ENCODE measurements at places on chromosomes 1 and 21.
A peak's percentile ranks its signal among the peaks of the same experiment; 100 is the strongest.

DNA sequence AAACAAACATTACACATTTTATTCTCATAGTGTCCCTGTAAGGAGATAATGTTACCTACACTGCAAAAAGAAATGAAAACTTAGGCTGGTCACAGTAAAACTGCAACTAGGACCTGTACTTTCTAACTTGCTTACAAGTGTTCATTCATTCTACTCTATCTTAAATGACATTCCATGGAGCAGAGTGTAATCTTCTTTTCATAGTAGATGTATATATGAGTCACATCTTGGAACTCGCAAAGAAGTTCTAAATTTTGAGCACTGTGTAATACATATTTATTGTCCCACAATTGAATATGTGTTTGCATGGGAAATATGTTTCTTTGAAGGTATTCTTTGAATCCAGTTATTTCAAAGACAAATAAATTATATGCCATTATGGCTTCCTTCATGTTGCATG is 1258.5 kb upstream of the ADGRL2 start:
- no peak for DNase-seq

GRCh38 chr1:232131715-232132391 is 498.1 kb downstream of the SIPA1L2 start:
- no peak for DNase-seq

- DNase-seq: no peak
These were observed 13.1 kb downstream of the EVA1C start for GRCh38 chr21:32425628-32426027.

- no peak for DNase-seq
These were observed 30.7 kb downstream of the SDCCAG8 start for GRCh38 chr1:243286409-243287122.

- no peak for DNase-seq
These were observed 38.1 kb upstream of the SYT14 start for GRCh38 chr1:209899948-209900347.

GRCh38 chr21:26798856-26799751 is 46.1 kb downstream of the ADAMTS1 start:
- no peak for DNase-seq

- no peak for DNase-seq
These were observed 17.9 kb upstream of the FMOD start for GRCh38 chr1:203368624-203369451.

GRCh38 chr1:18532390-18533170 is 51.9 kb downstream of the KLHDC7A start:
- no peak for DNase-seq

- DNase-seq: no peak
These were observed 604.8 kb upstream of the CXADR start for GRCh38 chr21:16908077-16908476.

DNA sequence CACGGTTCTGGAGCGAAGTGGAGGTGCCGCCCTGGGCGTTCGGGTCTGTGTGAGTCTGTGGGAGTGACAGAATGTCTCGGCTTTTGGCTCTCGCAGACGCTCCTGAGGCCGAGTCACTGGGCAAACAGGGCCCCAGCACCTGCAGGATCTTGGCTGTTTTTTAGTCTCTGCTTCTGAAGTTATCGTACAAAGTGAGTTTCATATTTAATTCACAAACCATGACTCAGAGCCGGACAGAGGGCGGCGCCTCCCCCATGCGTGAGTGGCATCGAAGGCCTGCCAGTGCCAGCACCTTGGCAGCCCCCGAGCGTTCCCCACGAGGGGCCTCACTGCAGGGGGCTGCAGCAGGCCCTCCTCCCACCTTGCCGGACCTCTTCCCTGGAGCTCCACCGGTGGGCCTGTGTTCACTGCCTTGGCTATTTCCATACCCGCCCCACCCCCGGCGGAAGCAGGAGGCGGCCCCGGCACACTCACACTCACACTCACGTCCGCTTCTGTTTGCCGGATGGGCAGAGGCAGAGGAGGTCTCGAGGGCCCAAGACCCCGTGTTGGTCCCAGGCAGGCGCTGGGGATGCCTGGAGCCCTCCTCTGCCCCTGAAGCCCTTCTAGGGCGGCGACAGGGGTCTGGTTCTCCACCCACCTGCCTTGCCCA is 56.3 kb downstream of the MORN1 start:
- DNase-seq: no peak

DNA sequence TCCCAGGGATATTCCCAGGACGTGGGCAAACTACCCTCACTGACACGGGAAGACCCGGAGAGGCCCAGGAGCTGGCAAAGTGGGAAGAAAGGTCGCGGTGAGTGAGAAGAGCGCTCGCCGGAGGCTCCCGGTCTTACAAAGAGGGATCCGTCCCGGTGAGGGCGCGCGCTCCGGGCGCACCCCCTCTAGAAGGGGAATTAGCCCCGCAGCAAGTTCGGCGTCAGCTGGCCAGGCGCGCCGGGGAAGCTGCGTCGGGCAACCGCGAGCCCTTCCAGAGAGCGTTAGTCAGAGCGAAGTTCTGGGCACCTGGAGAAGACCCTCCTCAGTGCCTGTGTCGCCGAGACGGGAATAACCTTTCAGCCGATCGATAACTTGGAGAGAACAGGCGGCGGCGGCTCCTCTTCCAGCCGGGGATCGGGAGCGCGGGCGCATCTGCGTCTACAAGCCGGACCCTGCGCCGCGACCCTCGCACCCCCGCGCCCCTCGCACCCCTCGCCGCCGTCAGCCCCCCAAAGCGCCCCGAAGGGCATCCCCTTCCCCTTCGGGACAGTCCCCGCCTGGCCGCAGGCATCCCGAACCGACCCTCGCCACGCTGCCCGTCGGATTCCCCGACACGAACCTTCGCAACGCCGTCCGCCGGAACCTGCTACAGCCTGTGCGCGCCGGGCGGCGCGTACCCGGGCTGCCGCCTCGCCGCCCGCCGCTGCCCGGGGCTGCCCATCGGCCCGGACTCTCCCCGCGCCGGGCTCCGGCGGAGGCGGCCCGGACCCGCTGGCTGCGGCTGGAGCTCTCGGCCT is 485 bp downstream of the SIPA1L2 start:
- no peak for DNase-seq

DNA sequence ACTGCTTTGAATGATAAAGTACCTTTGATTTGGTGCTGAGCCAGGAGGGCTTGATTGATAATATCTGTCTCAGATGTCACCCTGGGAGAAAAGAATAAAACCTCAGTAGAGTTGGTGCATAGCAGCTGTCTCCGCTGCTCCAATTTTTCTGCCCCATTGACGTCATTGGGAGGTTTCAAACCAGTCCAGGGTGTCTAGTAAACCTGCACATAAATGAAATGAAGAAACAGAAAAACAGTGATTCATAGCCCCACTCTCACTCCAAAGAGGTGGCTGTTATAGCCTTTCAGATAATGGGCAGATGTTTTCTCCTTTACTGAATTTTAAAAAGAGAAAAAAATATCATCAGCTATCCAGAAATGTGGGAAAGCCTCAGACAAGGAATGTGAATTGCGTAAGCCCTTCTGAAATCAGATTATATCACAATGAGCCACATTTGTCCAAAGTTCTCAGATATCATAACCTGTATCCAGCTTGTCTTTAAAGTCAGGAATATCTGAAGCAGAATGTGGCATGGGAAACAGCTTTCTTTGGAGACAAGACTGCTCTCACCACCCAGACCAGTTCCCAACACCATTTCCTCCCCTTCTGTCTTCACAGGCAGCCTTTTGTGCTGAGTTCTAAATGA is 351.3 kb upstream of the SGIP1 start:
- peak; percentile 33 for DNase-seq

- DNase-seq: no peak
These were observed 29.3 kb upstream of the ZBTB21 start for GRCh38 chr21:42039470-42039901.

GRCh38 chr1:182569939-182570610 is 19.0 kb downstream of the RNASEL start:
- no peak for DNase-seq

DNA sequence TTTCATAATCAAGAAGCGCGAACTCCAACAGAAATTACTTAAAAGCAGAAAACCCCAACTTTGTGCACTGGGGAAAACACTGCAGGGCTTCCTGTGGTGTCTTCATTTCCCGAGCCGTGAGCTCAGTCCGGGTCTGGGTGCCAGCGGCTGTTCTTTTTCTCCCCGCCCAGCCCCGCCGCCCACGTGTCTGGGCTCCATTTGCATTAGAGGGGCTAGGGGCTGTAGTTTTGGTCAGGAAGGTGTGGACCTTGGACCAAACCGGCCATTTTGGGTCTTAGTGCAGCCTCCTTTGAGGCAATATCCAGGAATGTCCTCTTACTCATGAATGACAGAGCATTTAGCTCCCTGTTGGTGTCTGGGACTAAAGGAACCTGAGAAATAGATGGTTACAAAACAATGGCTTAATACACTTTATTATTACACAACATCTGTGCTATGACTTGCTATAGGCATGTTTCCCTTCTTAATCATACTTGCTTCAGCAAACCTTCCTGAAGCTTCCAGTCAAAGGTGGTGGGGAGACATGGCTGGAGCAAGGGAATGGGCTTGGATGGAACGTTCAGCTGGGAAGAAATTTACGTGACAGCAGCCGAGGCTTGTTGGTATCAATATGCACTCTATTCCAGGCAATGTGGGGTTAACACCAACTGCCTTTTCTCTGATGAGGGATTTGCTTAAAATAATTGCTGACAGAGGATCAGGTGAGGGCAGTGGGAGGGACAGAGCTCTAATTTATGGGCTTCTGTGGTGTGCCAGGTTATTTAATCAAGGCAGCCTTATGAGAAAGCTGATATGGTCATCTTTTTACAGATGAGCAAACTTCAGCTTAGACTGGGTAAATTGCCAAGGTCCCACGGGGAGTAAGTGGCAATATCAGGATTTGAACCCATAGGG is 1.1 kb downstream of the AGTRAP start:
- DNase-seq: peak; percentile 54

DNA sequence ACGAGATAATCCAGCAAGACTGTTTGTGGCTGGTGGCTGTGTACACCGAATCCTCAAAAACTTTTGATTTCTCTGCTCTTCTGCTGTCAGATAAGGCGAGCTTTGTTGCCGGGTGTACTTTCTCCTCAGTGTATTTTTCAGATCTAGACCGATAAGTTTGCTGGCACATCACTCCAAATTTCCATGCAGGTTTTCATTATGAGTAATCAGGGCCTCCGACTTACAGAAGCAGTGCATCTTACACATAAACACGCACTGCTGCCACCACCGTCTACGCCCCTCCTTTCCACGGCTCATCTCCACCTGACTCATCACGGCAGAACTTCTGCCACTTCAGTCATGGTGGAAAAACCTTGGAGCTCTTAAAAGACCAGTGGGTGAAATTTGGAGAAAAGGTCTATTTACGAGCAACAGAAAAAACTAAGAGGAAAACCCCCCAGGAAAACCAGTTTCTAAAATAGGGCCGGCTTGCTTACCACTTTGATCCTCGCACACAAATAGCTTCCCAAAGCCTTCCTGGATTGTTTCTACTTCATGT is 7.7 kb downstream of the ZBTB21 start:
- DNase-seq: peak; percentile 32

DNA sequence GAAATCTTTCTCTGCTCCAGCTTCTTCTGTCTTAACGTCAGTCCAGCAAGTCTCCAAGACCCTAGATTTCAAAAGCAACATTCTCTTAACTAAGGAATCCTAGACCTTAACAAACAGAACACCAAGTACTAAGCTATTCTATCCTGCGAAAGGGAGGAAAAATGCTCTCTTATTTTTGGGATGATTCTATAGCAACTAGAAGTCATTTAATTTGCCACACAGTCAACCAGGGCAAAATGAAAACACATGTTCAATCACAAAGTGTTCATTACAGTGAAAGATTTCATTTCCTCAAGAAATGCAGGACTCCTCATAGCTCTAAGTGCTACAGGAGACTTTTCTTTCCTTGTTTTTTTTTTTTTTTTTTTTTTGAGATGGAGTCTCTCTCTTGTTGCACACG is 36.2 kb upstream of the DOCK7 start:
- no peak for DNase-seq

DNA sequence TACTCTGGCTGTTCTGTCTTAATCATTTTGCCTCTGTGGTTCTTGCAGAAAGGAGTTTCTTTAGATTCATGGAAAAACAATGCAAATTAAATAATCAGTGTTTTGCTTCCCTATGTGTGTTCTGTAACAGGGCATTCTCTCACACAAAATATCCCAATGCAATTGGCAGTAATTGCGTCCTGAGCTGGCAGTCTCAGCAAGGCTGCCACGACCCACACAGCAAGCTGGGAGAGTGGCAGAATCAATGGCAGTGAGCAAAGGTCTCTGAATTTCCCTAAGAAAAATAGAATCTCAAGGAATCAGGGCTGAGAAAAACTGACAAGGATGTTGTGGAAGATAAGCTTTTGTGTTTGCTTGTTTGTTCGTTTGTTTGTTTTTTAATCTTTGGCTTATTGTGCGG is 198.1 kb upstream of the ST6GALNAC5 start:
- DNase-seq: no peak

DNA sequence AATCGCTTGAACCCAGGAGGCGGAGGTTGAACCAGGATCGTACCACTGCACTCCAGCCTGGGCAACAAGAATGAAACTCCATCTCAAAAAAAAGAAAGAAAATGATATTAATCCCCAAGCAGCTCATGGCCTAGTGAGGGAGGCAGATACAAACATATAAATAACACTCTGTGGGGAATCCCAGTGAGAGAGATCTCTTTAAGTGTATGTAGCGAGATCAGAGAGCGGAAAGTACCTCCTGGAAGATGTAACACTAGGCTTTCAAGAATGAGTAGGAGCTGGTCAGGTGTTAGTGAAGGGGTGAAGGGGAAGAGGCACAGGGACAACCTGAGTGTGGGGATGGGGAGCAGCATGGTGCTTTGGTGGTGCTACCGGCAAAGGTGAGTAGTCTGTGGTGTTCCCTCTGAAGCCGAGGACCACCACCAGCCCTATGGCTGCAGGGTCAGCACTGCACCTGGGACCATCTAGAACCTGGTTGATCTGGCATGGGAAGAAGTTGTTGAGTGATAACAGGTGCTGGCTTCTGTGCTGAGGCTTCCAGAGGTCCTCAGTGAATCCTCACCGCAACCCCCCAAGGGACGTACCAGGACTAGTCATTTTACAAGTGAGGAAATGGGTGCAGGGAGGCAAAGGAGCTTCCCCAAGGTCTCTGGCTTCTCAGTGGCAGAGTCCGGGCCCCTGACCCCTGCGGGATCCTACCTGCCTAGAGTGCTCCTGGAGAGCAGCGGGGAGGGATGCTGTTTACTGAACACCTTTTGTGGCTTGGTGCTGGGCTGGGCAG is 367.6 kb upstream of the VAMP3 start:
- no peak for DNase-seq

GRCh38 chr1:239388578-239388977 is 2.2 kb downstream of the CHRM3 start:
- no peak for DNase-seq

- no peak for DNase-seq
These were observed 6.5 kb upstream of the ZZZ3 start for GRCh38 chr1:77688939-77689338.

DNA sequence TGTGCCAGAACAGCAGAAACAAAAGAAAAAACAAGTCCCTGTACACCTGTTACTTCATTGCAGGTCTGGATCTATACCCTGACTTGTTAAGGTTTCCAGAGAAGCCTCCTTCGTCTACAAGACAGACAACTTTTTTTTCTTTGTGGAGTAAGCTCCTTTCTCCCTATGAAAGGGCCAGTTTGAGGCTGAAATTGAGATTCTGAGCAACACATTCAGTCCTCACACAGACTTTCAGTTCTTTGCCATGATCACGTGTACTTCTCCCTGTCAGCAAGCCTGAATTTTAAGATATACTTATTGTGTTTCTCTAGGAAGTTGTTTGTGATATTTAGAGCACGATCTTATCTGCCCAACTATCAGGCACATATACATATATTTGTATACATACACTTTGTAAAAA is 374.0 kb downstream of the NTNG1 start:
- DNase-seq: no peak
